AG08396 (cell line): ENCODE measurements at places on chromosomes 7 and 10.

GRCh38 chr7:69510114-69510513 is 88.2 kb upstream of the AUTS2 start:
- DNase-seq: no peak

DNA sequence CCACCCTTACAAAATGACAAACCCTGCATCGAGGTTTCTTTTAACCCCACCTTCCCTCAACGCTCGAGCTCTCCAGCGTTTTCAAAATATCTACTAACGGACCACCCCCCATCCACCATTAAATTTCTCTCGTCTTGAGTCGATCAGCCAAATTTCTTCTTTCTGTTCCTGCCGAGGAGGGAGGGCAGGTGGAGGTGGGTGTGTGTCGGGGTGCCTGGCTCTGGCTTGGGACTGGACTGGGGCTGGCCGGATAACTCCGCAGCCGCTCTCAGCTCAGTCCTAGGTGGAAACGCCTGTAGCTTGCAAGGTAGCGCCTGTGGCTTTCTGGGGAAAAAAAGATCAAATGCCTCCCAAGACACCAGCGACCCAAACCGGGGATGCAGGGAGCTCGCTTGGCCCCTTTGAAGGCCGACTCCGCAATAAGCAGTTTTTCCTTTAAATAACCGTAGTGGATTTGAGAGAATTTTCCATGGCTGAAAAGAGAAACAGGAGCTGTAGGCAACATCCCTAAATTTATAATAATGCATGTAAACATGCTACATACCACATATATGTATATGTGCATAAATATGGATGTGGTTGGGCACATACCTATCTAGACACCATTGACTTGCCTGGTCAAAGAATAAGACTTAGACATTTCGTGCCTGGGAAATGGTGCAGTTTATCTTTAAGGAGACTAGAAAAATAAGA is 1.9 kb upstream of the TMEM178B start:
- no peak for DNase-seq

- no peak for DNase-seq
Measured at GRCh38 chr7:23373151-23374004, 74.2 kb downstream of the MALSU1 start.

DNA sequence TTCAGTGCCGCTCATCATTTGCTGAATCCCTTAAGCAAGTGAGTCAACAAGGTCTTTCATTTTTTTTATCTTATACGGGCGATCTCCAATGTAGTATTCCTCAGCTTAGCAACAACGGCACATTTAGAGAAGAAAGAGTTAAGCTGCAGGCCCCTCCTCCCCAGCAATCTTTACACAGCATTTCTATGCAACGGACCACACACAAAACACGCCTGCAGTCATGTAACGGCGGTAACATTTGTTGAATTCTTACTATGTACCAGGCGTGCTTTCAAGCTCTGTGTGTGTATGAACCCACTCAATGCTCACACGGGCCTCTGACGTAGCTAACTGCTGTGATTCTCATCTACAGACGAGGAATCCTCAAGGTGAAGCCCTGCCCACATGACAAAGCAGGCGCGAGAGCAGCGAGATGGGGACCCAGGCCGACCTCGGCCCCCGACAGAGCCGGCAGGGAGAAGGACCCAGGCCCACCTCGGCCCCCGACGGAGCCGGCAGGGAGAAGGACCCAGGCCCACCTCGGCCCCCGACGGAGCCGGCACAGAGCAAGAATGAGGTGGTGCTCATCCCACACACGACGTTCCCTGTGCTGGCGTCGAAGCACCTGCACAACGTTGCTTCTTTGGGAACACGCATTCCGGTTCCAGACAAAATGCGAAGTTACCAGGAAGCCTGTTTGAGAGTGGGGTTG is 240.7 kb downstream of the ZMYND11 start:
- DNase-seq: no peak

DNA sequence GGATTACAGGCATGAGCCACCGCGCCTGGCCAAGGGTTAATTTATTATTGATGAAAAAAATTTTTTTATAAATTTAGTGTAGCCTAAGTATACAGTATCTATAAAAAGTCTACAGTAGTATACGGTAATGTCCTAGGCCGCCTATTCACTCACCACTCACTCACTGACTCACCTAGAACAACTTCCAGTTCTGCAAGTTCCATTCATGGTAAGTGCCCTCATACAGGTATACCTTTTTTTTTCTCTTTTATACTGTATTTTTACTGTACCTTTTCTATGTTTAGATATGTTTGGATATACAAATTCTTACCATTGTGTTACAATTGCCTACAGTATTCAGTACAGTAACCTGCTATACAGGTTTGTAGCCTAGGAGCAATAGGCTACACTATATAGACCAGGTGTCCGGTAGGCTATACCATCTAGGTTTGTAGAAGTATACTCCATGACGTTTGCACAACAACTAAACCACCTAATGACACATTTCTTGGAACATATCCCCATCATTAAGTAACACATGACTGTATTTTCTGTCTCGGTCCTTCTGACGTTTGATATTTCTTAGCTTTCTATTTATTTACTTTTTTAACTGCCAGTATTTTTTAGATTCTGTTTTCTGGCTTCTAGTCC is 23.4 kb downstream of the IRF5 start:
- DNase-seq: no peak

DNA sequence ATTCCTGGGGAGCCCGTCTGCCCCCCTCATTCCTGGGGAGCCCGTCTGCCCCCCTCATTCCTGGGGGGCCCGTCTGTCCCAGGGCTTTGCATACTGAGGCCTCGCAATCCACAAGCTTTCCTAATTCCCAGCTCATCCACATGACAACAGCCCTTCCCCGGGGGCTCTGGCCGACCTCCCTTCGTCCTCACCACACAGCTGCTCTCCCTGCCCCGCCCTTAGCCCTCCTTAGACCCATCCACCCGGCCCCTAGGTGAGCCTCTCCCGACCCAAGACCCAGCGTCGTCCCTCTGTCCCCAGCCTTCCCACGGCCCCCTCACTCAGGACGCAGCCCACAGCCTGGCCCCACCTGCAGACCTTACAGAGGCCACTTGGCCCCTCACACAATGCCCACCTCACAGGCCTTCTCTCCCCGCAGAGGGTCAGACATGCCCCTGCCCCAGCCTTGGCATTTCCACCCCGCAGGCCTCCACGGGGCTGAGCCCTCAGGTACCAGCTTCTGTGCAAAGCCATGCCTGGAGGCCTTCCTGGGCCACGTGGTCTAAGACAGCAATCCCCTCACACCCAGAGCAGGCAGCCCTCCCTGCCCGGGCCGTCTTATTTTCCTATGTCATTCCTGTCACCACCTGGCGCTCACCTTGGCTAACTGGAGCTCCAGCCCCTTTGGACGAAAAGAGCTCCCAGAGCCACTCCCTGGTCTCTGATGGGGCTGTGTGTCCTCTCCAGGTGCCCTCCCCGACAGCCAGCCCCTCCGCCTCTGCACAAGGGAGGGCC is 3.5 kb upstream of the FAM20C start:
- no peak for DNase-seq

DNA sequence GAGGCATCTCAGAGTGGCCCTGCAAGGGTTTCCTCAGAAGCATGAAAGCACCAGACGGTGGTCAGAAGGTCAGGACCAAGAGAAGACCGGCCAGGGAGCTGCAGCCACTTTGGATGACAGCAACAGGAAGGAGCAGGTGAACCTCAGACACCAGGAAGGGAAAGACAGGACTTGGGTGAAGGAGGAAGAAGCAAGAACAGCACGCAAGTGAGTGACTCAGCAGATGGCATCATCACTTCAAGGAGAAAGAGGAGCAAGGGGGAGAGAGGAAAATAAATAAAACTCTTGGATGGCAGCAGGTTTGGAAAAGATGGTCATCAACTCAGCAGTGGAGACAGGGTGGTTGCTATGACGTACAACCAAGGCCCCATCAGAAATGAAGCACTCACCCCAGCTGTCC is 31.6 kb downstream of the NCAPG2 start:
- no peak for DNase-seq

DNA sequence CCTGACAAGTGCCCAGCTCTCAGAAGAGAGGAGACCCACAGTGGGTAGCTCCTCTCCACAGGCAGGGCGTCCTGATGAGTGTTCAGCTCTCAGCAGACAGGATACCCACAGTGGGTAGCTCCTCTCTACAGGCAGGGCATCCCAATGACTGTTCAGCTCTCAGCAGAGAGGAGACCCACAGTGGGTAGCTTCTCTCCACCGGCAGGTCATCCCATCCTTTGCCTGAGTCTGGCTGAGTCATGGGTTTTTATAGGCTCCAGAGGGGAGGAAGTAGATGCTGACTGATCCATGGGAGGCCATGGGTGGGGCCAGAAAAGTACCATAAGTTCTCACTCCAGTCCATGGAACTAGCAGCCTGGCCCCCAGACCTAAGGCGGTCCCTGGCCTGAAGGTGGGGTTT is 18.5 kb downstream of the CFAP70 start:
- no peak for DNase-seq

DNA sequence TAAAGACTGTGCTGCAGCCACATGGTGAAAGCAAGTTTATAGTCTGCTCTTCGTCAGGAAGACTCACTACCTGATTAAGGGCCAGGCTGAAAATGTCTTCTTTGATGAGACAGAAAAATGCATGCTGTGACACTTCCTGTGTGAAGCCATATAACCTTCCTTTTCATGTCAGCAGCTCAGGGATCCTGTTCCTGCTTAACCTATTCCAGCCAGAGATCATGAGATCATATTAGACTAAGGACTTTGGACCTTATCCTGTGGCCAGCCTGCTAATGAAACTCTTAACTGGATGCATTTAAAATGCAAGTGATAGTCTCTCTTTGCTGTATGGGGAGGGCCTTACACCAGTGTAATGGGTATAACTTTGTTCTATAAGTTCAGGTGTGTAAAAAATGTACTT is 165.2 kb downstream of the PTEN start:
- DNase-seq: no peak
